ENCODE measurements at places on chromosomes 3 and 15. TPM values are rescaled to one million over a fixed set of nuclear protein-coding genes. Genes with fewer than 3 reads are reported as not detected.

DNA sequence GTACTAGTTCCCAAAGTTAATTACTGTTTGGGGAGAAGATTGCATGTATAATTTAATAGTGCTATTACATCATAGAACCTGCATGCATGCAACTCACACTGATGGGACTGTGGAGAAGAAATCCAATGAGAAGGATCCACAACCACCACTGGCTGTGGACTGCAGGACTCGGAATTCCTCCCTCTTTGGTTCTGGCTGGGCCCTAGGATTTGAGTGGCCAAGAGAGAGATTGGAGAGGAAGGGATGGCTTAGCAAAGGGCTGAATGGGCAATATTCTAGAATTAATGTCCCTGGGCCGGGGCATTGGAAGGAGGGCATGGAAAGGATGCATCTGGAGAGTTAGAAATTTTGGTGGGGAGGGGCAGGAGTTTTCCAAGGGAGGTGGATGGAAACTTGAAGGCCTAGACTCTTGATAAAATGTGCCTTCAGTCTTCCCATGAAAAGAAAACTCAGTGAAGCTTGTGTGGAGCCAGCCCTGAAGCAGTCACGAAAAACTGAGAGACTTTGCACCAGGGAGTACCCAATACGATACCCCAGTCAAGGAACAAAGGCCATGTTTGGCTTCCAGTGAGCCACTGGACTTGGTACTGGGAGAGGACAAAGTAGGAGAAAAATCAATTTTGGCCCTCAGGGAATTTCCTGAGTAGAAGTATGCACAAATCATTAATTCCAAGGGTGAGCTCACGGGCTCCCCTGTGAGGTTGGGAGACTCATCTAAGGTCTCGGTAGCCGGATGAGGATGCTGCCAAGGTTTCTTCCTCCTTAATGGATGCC lies 31.4 kb upstream of the TPM1 start:
- no peak overlapping the region for H3K4me3 ChIP-seq
- H3K27me3 ChIP-seq: peaks cover 3% of the 10 kb centered on the region
- no peak overlapping the region for H3K27ac ChIP-seq
- H3K36me3 ChIP-seq: no peaks in the 10 kb centered on the region
- no peaks in the 10 kb centered on the region for H3K4me1 ChIP-seq

- H3K36me3 ChIP-seq: no peaks in the 10 kb centered on the region
- no peak overlapping the region for H3K4me3 ChIP-seq
- H3K27me3 ChIP-seq: peaks cover 4% of the 10 kb centered on the region
- DNase-seq: peak; percentile 20
Measured at GRCh38 chr3:195558602-195559001, 15.5 kb upstream of the PPP1R2 start.

GRCh38 chr3:11845651-11846050 lies 1.0 kb downstream of the TAMM41 start:
- H3K4me1 ChIP-seq: peaks cover 21% of the 10 kb centered on the region
- peaks cover 11% of the 10 kb centered on the region for H3K36me3 ChIP-seq
- H3K4me3 ChIP-seq: peak overlapping the region; percentile 100
- H3K27ac ChIP-seq: peak overlapping the region; percentile 54

DNA sequence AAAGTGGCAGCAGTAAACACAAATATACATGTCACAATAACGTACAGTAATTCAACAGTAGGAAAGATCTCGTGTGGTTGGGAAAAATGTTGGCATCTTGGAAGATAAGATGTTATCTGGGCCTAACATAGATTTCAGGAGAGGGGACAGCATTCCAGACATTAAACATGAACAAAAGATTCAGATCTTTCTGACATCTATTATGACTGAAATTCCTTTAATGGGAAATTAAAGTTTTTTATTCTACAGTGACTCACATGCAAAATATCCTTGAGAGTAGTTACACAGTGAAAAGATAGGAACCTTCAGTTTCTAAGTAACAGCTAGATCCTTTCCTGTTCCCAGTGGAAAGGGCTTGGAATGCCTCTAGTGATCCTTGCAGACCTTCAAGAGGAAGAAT lies 9.2 kb downstream of the NDUFB5 start:
- H3K27me3 ChIP-seq: no peaks in the 10 kb centered on the region
- no peak for DNase-seq
- H3K27ac ChIP-seq: no peak overlapping the region
- peaks cover 11% of the 10 kb centered on the region for H3K36me3 ChIP-seq

DNA sequence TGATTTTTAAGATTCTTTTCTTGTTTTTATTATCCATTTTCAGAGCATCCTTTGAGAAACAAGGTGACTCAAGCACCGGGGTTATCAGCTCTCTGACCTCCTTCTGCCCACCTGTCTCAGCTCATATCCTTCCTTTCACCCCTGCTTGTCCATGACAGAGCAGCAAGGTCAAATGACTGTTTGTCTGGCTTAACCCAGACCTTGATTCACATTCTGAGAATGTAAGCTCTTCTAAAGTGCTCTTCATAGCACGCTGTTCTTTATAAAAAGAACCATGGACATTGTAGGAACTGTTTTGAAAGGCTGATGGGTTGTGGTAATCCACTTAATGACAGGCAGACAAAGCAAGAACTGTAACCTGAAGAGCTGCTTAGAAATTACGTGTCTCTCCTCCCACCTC lies 122.5 kb downstream of the CHST2 start:
- H3K27me3 ChIP-seq: peaks cover 8% of the 10 kb centered on the region
- peaks cover 9% of the 10 kb centered on the region for H3K4me1 ChIP-seq
- H3K36me3 ChIP-seq: no peaks in the 10 kb centered on the region
- DNase-seq: no peak
- H3K27ac ChIP-seq: no peak overlapping the region

DNA sequence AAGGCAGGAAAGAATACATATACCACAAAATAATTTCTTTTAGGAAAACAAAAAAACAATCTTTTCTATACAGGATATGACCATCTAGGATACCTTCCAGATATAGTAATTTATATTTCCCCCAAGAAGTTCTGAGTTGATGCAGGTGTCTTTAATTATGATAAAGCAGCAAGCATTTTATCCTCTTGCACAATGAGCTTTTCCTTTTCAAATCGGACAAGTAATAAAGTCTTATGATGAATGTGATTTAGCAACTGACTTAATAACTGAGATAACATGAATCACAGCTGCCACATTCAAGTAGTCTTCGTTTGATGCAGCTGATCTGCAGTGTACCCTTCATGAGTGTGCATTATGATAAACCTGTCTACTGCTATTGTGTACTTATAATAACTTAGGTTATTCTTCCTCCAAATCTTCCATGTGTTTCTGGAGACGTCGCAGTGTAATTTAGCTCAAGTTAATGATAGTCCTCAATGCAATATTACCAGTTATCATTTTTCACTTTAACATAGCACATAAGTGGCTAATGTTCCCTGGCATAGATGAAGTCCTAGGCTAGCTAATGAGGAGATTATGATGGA lies 260.3 kb upstream of the MRPL3 start:
- H3K27ac ChIP-seq: no peak overlapping the region
- no peak for DNase-seq
- H3K4me3 ChIP-seq: no peak overlapping the region
- no peaks in the 10 kb centered on the region for H3K36me3 ChIP-seq
- no peaks in the 10 kb centered on the region for H3K27me3 ChIP-seq
- H3K4me1 ChIP-seq: no peaks in the 10 kb centered on the region

DNA sequence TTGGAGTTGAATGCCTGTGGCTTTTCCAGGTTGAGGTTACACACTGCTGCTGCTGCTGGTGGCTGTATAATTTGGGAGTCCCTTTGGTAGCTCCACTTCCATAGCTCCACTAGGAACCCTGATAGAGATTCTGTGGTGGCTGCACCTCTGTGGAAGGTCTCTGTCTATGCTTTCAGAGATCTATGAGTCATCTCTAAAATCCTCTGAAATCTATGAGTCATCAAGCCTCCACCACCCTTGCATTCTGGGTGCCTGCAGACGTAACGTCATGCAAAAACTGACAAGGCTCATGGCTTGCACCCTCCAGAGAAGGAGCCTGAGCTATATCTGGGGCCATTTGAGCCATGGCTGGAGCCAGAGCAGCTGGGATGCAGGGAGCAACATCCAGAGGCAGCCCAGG lies 1037.0 kb upstream of the CFAP20DC start:
- peaks cover 5% of the 10 kb centered on the region for H3K27me3 ChIP-seq
- no peaks in the 10 kb centered on the region for H3K4me1 ChIP-seq
- H3K36me3 ChIP-seq: no peaks in the 10 kb centered on the region
- H3K4me3 ChIP-seq: no peak overlapping the region
- DNase-seq: no peak

DNA sequence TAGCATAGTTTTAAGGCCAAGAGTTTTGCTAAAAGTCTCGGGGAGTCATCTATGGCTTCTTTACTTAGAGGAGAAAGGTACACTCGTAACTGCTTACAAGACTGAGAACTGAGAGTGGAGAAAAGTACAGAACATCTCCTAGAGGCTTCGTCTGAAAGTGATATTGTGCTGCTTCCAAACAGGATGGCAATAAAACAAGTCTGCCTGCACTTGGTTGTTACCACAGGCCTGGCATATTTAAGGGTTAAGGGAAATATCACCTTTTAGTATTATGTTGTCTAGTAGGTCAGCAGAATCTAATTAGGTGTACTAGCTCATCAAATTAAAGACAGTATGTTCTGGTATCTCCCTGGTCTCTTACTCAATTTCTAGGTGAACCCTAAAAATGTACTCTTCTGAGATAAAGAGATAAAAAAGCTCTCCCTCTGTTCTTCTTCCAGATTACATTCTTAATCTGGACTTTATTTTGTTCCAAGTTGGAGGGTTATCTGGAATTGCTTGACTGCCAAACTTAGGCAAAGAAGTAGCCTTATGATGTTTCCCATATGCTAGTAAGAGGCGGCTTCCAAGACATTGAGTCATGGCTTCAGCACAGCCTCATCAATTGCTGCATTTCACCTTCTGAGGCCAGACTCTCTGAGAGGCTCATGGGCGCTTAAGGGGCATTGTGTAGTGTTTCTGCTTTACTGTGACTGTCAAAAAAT lies 181.3 kb downstream of the LSAMP start:
- DNase-seq: no peak
- H3K4me1 ChIP-seq: peaks cover 17% of the 10 kb centered on the region
- H3K27me3 ChIP-seq: peaks cover 2% of the 10 kb centered on the region
- no peak overlapping the region for H3K4me3 ChIP-seq
- no peak overlapping the region for H3K27ac ChIP-seq

The KLHL6 gene
- total RNA-seq: 46.1 TPM

The SPATA12 gene
- total RNA-seq: 0.15 TPM

The FAM107A gene
- 0.18 TPM for total RNA-seq

The CACNA2D3 gene
- total RNA-seq: 0.46 TPM

The SRGAP3 gene
- 12.0 TPM for total RNA-seq

Measured in endothelial cell (in vitro differentiated cells).